ENCODE measurements at places on chromosomes 5 and 9.
A peak's percentile ranks its signal among the peaks of the same experiment; 100 is the strongest.

DNA sequence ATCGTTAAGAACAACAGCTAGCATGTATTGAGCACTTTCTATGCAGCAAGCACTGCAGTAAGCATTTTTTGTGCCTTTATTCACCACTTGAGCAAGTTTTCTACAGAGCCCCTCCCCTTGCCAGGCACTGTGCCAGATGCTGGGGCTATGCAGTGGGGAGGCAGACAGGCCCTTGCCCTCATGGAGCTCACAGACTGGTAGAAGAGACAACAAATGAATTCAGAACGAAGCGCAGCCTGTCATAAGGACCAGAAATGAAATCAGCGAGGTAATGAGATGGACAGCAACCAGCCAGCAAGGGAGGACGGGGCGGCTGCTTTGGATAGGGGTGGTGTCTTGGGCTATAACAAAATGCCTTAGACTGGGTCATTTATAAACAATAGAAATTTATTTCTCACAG, 68.8 kb downstream of the C9orf50 start:
- no peak for DNase-seq

DNA sequence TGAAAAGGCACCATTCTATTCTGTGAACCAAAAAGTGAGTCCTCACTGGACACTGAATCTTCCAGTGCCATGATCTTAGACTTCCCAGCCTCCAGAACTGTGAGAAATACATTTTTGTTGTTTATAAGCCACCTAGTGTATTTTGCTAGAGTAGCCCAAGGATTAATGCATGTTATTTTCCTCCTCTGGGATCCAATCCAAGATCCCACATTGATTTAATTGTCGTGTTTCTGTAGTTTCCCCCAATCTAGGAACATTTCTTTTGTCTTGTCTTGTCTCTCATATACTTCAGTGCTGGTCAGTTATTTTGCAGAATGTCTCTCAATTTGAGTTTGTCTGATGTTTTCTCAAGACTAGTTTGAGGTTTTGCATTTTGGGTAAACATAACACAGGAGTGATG, 36.4 kb downstream of the GDNF start:
- DNase-seq, result peak; percentile 22

DNA sequence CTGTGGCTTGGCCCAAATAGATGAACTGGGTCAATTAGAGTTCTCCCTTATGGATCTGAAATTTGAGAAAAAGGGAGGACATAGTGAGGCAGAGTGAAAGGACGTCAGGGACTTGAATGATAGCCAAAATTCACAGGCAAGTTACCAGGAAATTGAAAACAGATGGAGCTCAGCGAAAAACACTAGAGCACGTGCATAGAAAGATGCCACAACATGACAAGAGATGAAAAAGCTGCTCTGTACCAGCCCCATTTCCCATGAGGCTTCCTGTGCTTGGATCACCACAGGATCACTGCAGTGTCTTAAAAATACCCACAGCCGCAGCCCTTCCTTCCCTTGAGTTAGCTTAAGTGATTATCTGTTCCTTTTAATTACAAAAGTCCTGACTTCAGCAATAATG, 39.0 kb upstream of the HOMER1 start:
- DNase-seq, result no peak

DNA sequence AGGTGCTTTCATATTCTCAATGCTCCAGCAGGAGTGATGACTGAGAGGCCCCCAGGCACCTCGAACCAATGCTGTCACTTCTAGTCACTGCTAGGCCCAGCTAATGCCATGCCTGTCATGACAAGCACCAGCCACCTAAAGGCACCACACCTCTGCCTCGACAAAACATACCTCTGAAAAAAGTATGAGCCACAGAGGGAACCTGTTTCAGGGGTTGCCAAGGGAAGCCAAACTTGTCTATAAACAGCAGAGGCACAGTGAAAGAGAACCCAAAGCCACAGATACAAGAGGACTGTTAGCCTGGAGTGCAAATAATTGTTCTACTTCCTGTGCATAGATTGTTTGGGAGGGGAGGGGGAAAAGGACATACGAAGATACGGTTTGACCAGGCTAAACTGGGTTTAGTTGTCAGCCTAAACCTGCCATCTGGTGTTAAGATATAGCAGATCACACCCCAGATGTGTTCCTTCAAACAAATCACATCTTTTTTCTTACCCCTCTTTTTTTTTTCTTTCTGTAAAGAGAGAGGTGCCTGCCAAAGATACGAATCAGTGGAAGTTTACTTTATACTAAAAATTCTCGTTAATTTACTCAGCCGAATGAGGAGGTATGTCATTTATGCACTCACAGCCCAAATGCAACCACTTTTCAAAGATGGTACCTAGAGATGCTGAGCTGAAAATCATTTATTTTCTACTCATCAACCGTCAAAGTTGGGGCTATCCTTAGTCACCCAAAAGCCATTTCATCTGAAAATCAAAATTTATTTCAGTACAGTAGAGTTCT, 45.7 kb downstream of the BNC2 start:
- DNase-seq, result no peak

DNA sequence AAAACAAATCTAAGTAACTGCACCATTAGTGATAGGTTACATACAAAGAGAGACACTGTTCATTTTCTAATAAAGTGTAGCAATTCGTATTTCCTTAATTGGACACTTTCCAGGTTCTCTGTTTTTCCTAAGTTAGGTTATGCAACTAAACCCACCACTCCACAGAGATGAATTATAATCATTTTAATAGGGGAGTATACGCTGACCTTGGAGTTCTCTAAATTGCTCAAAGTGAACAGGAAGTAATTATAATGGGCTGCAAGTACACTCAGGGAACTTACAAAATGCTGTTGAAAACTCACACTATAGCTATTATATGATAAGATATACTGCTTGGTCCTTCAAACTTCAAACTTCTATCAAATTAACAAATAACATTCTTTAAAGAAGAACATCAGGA, 18.2 kb upstream of the ADCY2 start:
- no peak for DNase-seq

DNA sequence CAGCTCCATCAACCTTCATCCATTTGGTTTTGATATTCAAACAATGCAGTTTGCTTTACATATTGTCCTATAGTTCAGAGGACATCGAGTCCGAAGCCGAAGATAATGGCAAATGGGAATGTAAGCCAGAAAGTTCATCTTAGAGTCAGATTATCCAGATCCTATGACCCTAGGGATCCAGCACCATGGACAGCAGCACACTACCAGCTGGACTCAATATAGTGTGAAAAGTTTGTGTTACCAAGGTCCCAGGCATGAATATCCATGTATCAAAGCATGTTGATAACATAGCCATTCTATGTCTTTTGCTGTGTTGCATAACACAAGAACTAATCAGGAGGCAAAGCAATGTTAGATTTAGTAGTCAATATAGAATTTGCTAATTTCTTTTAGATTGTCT, 46.3 kb downstream of the FSTL4 start:
- no peak for DNase-seq
